ENCODE measurements at places on chromosomes 6 and 20.

GRCh38 chr6:70353448-70353847 is 50.6 kb upstream of the COL9A1 start:
- no peaks in the 10 kb centered on the region for H3K36me3 ChIP-seq
- H3K4me3 ChIP-seq: no peak overlapping the region

GRCh38 chr6:124977067-124977908 is 15.1 kb downstream of the RNF217 start:
- no peaks in the 10 kb centered on the region for H3K36me3 ChIP-seq
- no peaks in the 10 kb centered on the region for H3K4me1 ChIP-seq
- no peak for DNase-seq
- H3K27me3 ChIP-seq: peaks cover 7% of the 10 kb centered on the region

- no peaks in the 10 kb centered on the region for H3K36me3 ChIP-seq
- no peak overlapping the region for H3K27ac ChIP-seq
- DNase-seq: no peak
- H3K27me3 ChIP-seq: no peaks in the 10 kb centered on the region
These were observed 148.9 kb upstream of the PHACTR1 start for GRCh38 chr6:12567682-12568081.

DNA sequence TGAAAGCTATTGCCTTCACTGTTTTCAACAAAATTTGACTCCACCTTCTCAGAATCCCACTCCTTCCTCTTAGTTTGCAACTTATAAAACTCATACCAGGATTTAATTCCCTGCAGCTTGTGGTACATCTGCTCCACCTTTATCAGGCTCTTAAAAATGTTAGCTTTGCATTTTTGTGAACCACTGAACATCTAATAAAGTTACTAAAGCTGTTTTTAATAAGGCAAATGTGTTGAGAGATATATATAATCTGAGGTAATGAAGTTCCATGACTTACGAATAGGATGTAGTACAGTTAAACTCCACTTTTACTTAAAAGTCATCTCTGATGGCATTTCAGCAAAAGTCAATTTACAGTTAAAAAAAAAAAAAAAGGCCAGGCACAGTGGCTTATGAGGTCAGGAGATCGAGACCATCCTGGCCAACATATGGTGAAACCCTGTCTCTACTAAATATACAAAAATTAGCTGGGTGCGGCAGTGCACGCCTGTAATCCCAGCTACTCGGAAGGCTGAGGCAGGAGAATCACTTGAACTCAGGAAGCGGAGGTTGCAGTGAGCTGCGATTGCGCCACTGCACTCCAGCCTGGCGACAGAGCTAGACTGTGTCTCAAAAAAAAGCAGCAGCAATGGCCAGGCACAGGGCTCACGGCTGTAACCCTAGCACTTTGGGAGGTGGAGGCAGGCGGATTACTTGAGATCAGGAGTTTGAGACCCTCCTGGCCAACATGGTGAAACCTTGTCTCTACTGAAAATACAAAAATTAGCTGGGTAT is 106.2 kb downstream of the KIF13A start:
- H3K27me3 ChIP-seq: peaks cover 38% of the 10 kb centered on the region

DNA sequence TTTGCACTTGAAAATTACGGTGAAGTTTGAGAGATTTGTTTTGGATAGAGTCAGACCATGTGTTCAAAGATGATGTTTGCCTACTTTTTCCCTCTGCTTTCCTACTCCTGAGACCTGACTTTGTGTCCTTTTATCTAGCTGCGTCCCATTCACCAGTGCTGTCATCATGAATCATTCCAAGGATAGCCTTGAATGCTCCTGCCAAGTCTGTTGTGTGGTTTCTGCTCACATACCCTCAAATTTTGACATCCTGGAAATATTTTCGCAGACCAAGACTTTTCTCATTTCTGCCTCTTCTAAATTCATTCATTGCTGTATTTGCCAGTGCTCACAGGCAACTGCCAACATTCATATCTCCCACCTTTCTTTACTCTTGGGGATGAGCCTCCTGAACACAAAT is 175.9 kb upstream of the SCGN start:
- DNase-seq: no peak
- no peaks in the 10 kb centered on the region for H3K27me3 ChIP-seq
- peaks cover 3% of the 10 kb centered on the region for H3K36me3 ChIP-seq
- H3K4me3 ChIP-seq: no peak overlapping the region

- H3K4me1 ChIP-seq: peaks cover 51% of the 10 kb centered on the region
- peak overlapping the region; percentile 84 for H3K27ac ChIP-seq
- peaks cover 24% of the 10 kb centered on the region for H3K36me3 ChIP-seq
- no peaks in the 10 kb centered on the region for H3K27me3 ChIP-seq
- H3K4me3 ChIP-seq: peak overlapping the region; percentile 86
These were observed 7.0 kb downstream of the ELMO2 start for GRCh38 chr20:46399401-46399800.

GRCh38 chr6:4262526-4262925 is 127.2 kb upstream of the ECI2 start:
- H3K4me3 ChIP-seq: no peak overlapping the region
- no peaks in the 10 kb centered on the region for H3K4me1 ChIP-seq
- peaks cover 34% of the 10 kb centered on the region for H3K27me3 ChIP-seq
- no peak overlapping the region for H3K27ac ChIP-seq

GRCh38 chr6:164916087-164916486 is 393.3 kb downstream of the C6orf118 start:
- no peak overlapping the region for H3K27ac ChIP-seq
- no peaks in the 10 kb centered on the region for H3K27me3 ChIP-seq

DNA sequence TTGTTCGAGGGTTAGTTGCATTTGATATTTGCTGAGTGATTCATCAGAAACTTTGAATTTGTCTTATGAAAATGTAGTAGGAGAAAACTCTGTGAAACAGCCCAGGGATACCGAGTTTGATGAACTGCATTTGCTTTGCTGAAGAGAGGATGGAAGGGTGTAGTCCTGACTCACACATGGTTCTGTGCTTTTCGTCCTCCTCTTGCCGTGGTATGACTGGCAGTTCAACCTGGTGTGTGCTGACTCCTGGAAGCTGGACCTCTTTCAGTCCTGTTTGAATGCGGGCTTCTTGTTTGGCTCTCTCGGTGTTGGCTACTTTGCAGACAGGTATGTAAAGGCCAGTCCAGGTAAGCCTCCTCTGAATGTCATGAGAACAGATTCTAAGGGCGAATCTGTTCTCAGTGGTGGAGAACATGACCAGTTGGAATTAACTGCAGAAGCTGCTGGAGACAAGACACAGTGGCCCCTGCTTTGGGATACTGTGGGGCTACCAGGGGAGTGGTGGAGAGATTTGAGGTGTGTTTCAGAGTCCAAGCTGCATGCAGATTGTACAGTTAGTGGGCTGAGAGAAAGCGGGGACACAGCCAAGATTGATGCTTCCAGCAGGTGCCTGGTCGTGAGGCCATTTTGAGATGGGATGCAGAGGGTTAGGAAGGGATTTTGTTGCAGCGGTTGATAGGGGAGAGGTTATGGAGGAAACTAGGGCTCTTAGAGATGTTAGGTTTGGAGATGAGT is 8.4 kb downstream of the SLC22A1 start:
- H3K36me3 ChIP-seq: no peaks in the 10 kb centered on the region
- no peaks in the 10 kb centered on the region for H3K27me3 ChIP-seq
- no peak overlapping the region for H3K4me3 ChIP-seq
- H3K4me1 ChIP-seq: no peaks in the 10 kb centered on the region

- H3K27me3 ChIP-seq: peaks cover 8% of the 10 kb centered on the region
- no peak overlapping the region for H3K4me3 ChIP-seq
- H3K36me3 ChIP-seq: peaks cover 28% of the 10 kb centered on the region
- peaks cover 11% of the 10 kb centered on the region for H3K4me1 ChIP-seq
- DNase-seq: no peak
- H3K27ac ChIP-seq: no peak overlapping the region
These were observed 2.2 kb upstream of the QKI start for GRCh38 chr6:163412341-163412740.

- peaks cover 38% of the 10 kb centered on the region for H3K36me3 ChIP-seq
- no peak overlapping the region for H3K4me3 ChIP-seq
- no peaks in the 10 kb centered on the region for H3K4me1 ChIP-seq
- H3K27me3 ChIP-seq: no peaks in the 10 kb centered on the region
- no peak overlapping the region for H3K27ac ChIP-seq
- no peak for DNase-seq
These were observed 3.5 kb upstream of the SLC44A4 start for GRCh38 chr6:31882344-31882743.

GRCh38 chr6:66568271-66568670 is 861.2 kb upstream of the EYS start:
- DNase-seq: no peak
- peaks cover 2% of the 10 kb centered on the region for H3K36me3 ChIP-seq
- H3K4me1 ChIP-seq: no peaks in the 10 kb centered on the region

GRCh38 chr20:49666911-49667310 is 46.8 kb downstream of the B4GALT5 start:
- no peak for DNase-seq
- H3K27me3 ChIP-seq: no peaks in the 10 kb centered on the region
- H3K27ac ChIP-seq: peak overlapping the region; percentile 97
- H3K36me3 ChIP-seq: peaks cover 16% of the 10 kb centered on the region
- no peak overlapping the region for H3K4me3 ChIP-seq

DNA sequence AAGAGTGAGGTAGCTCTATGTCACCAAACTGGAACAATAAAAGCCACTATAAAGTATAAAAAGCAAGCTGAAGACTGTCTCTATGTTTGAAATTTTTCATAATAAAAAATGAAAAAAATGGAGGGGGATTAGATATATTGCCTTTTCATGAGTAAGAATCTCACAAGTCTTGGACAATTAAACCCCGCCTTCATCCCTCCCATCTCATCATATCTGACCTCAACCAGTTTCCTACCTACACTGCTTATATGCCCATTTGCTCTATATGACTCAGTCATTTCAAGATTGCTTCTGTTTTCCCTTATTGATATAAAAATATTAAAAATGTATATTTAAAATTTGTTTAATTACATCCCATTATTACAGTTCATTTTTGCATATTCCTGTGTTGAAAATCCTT is 2.9 kb upstream of the TRIM39 start:
- no peak for DNase-seq
- H3K27me3 ChIP-seq: no peaks in the 10 kb centered on the region
- peak overlapping the region; percentile 93 for H3K27ac ChIP-seq
- peaks cover 54% of the 10 kb centered on the region for H3K4me1 ChIP-seq
- peak overlapping the region; percentile 82 for H3K4me3 ChIP-seq

DNA sequence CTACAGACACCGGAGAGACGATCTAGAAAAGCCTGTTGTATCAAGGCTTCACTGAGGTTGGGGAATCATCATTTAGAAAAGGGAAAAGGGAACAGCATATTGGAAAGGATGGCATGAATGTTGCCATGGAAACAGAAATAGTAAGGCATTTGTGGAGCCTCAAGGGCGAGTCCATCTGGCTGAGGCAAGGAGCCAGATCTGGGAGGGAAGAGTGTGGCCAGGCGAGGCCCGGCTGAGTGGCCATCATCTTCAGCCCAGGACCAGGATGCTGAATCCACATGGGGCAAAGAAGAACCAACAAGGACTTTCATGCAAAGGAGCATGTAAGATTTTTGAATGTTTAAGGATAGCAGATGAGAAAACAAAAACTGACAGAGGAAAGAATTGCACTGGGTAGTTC is 85.8 kb downstream of the MAP3K5 start:
- no peak overlapping the region for H3K27ac ChIP-seq
- H3K4me1 ChIP-seq: peaks cover 20% of the 10 kb centered on the region
- no peak for DNase-seq
- no peaks in the 10 kb centered on the region for H3K27me3 ChIP-seq
- no peak overlapping the region for H3K4me3 ChIP-seq

- peaks cover 8% of the 10 kb centered on the region for H3K36me3 ChIP-seq
- H3K27me3 ChIP-seq: no peaks in the 10 kb centered on the region
- peak; percentile 45 for DNase-seq
- H3K27ac ChIP-seq: peak overlapping the region; percentile 84
- H3K4me3 ChIP-seq: peak overlapping the region; percentile 83
These were observed 54.4 kb downstream of the GOPC start for GRCh38 chr6:117547688-117548621.

DNA sequence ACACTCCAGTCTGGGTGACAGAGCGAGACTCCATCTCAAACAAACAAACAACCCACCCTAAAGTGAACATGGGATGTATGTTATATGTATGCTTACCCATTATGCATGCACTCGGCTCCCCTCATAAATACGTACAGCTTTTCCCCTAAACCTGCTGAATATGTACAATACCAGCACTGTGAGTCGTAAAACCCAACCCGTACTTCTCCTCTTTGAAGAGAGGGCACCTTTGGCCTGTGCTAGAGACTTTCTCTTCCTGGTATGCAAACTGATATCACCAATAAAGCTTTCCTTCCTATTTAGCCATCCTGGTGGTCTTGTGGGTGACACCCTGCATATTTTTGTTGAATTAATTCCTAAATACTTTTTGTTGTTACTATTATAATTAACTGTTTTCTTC is 51.3 kb downstream of the VSTM2L start:
- no peak overlapping the region for H3K27ac ChIP-seq
- H3K4me3 ChIP-seq: no peak overlapping the region
- no peak for DNase-seq
- peaks cover 14% of the 10 kb centered on the region for H3K27me3 ChIP-seq
